Heart left ventricle (tissue), 16 donors: ENCODE measurements at places on chromosomes 4 and X. TPM values are rescaled to one million over a fixed set of nuclear protein-coding genes. Genes with fewer than 3 reads are reported as not detected.

Gene PAGE4
- total RNA-seq: not detected

DNA sequence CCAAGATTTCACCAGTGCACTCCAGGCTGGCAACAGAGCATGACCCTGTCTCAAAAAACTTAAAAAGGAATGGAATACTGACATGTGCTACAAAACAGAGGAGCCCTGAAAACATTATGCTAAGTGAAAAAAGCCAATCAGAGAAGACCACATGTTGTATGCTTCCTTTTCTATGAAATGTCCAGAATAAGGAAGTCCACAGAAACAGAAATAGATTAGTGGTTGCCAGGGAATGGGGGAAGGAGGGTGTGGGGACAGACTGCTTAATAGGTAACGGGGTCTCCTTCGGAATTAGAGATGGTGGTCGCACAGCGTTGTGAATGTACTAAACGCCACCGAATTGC is 30.1 kb upstream of the KIAA0232 start:
- H3K36me3 ChIP-seq: no peaks in the 10 kb centered on the region
- DNase-seq: no peak
- no peak overlapping the region for H3K27ac ChIP-seq
- no peaks in the 10 kb centered on the region for H3K27me3 ChIP-seq

DNA sequence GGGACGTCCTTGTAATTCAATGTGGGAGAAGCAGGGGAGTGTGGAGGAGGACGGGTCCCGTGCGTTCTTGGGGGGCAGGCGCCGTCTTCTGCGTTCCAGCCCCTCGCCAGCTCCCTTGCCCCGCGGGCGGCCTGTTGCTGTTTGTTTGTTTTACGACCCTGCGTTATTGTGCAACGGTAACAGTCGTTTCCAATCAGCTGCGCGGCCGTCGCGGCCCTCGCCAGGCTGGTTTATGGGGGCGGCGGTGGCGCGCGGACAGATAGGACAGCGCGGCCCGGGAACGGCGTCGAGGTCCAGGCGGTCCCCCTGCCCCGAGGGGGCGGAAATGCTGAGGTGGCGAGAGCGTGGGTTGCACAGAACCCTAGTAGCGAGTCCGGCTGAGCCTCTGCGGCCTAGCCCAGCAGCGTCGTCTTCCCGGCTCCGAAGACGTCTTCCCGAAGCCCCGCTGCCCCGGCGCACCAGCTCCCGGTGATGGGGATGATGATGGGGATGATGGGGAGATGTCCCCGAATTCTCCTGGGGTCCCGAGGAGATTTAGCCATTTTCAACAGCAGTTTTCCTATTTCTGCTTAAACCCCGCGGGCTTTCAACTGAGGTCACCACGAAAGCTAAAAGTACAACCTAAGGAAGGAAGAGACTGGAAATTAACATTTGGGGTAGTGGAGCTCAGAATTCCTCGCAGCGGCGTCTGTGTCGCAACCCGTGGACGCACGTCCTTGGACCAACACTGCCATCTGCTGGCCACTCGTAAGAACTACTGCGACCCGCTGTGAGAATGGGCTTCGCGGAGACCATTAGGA is 4.8 kb downstream of the PDGFRA start:
- H3K4me3 ChIP-seq: peak overlapping the region; percentile 60
- H3K36me3 ChIP-seq: no peaks in the 10 kb centered on the region
- peaks cover 15% of the 10 kb centered on the region for H3K4me1 ChIP-seq
- DNase-seq: peak; percentile 82

- no peaks in the 10 kb centered on the region for H3K4me1 ChIP-seq
- H3K27ac ChIP-seq: no peak overlapping the region
- DNase-seq: no peak
- no peaks in the 10 kb centered on the region for H3K27me3 ChIP-seq
- H3K4me3 ChIP-seq: no peak overlapping the region
Observed at GRCh38 chr4:115234405-115235093, 121.1 kb upstream of the NDST4 start.

Gene UGT2B15
- not detected for total RNA-seq

- no peak overlapping the region for H3K4me3 ChIP-seq
- no peak overlapping the region for H3K27ac ChIP-seq
- H3K4me1 ChIP-seq: no peaks in the 10 kb centered on the region
- no peaks in the 10 kb centered on the region for H3K27me3 ChIP-seq
Observed at GRCh38 chrX:31572360-31572759, 500.5 kb upstream of the FTHL17 start.
